ENCODE measurements at places on chromosomes 5 and 9.

DNA sequence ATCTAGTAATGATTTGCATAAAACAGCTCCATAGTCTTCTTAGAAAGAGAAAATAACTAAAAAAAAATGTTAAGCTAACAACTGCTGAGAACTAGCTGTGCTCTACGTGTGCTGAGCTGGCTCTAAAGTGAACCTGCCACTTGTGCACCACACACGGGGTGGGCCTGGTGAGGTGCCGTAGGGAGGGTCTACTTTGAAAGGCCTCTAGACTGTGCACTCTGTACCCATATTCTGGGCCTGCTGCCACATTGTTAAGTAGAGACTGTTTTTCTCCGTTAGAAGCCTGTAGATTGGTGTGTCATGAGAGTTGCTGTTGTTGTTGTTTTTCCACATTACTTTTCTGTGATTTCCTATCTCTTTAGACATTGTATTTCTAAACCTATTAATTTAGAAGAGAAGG lies 93.9 kb downstream of the CD180 start:
- DNase-seq = no peak

- no peak for DNase-seq
Measured at GRCh38 chr9:80059979-80060378, 488.2 kb downstream of the TLE4 start.

DNA sequence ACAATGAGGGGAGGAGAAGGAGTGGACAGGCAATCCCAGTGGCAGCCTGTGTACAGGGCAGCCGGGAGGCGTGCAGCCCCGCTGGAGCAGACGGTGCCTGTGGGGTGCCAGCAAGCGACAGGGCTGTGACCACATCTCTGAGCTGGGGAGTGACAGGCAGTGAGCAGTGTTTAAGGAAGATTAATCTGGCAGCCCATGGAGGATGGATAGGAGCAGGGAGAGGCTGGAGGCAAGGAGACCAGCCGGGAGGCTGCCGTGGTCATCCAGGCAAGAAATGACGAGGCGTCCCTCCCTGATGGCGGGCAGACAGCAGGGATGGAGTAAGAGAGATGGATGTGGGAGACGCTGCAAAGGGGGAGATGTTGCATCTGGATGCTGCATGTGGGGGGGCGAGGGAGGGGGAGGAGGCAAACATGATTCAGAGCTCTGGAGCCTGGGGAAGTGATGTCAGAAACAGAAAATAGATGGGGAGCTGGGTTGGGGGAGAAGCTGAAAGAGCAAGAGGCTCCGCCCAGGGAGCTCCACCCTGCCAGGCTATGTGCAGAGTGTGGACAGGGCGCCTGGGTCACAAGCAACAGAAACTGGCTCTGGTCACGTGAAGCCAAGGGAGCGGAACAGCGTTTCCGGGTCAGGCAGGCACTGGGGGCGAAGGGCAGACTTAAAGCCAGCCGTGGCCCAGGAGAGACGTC lies 12.6 kb downstream of the UNC5A start:
- DNase-seq = no peak

GRCh38 chr5:10307206-10308148 lies at the start of gene CMBL:
Gene CMBL (minus strand): TSS chr5:10307902. CDS start chr5:10290762, 17,140 bp downstream.
- no peak for DNase-seq

DNA sequence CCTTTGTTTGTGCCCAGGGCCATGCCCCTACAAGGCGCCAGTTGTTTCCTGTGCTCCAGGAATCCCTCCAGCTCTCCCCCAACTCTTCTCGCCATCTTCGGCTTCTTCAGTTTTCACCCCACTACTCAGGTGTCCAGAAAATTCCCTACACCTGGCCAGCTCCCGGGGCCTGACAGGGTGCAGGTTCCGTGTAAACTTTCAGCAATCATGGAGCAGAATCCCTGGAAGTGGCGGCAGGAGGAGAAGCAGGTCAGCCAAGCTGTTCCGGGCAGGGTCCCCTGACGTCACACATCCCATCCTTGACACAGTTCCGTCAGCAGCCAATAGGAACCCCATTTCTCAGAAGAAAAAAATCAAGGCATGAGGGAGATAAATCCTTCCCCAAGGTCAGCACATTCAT lies 12.2 kb upstream of the ADGRD2 start:
- no peak for DNase-seq

GRCh38 chr5:175517824-175518450 lies 39.6 kb downstream of the SFXN1 start:
- DNase-seq = no peak

- DNase-seq = no peak
Measured at GRCh38 chr9:38339087-38339486, 53.4 kb upstream of the ALDH1B1 start.

GRCh38 chr9:86846656-86847055 lies 100.7 kb downstream of the GAS1 start:
- no peak for DNase-seq

- no peak for DNase-seq
Measured at GRCh38 chr9:14302405-14302804, 11.5 kb downstream of the NFIB start.

DNA sequence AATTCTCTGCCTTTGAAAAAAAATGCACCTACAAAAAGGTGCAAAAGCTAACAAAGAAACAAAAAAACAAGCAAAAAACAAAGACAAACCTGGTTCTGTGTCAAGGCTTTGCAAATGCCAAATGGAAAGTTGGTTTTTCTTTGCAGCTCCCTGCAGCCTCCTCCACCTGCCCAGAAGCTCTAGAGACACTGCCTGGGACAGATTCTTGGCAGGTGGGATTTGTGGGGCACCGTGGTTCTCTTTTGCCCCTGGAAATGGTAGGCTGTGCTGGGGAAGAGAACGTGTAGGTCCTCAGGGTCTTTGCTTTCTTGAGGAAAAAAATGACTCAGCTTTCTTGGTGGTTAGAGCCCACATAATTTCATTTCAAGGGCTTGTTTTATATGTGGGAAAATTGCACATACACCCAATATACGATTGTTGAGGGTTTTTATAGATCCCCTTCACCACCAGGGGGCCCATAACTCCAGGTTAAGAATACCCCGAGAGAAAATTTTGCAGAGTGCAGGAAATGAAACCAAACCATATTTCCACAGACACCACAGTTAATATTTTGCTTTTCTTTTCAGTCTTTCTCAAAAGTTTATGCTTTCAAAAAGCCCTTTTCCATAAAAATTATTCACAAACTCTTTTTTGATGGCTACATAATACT lies 58.7 kb downstream of the NXNL2 start:
- DNase-seq = peak; percentile 59

GRCh38 chr5:179137643-179138567 lies 77.7 kb downstream of the ZNF354C start:
- DNase-seq = no peak

DNA sequence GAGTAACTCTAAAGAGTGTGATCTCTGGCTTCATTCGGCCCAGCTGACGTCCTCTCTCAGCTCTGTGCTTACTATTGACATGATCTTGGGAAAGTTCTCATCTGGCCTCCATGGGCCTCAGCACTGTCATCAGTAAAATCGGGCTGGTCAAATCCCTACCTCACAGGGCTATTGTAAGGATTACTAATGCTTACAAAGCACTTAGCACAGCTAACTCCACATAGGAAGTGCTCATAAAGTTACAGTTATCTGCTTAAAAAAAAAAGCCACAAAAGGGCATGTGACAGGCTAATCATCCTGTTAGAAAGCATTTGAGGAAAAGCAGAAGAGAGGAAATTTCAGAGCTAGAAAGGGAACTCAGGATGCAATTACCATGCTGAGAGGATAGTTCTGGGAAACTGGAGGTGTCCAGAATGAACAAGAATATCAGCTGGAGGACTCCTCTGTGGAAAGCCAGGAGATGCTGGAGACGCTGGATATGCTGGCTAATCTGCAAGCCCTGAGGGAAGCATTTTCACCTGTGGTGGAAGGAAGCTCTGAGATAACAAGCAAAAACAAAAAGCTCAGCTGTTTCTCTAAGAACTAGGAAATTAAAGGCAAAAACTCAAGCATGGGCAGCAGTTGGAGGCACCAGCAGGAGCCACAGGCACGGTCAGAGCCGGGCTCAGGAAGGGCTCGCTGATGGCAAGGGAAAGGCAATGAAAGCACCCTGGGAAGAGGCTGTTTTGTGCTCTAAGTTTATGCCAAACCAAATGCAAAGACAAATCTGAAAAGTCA lies 4.4 kb upstream of the BHMT start:
- no peak for DNase-seq

- DNase-seq = no peak
Measured at GRCh38 chr9:106701611-106702010, 161.4 kb upstream of the ZNF462 start.
